Activated naive CD8-positive, alpha-beta T cell treated with anti-CD3 and anti-CD28 coated beads, Interleukin-2, amount 10 ng/mL, durations not matched to agents 7 days and 5 days (primary cell): ENCODE measurements at places on chromosomes 1 and 21.

DNA sequence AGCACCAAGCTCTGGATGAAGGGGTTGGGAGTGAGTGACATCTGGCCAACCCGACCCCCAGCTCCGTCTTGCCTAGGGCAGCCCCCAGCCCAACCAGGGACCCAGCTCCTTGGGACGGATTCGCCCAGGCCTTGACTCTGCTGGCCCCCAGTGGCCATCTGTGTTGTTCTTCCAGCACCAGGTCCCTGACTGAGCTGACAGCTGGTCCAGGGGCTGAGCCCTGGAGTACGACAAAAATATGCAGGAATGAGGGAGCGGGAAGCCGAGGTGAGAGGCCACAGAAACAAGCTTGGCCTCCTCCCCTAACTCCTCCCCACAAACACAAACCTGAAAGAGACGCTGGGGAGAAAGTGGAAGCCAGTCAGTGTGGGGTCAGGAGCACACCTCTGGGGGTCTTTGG lies 55.0 kb upstream of the PAX7 start:
- peak; percentile 61 for DNase-seq

GRCh38 chr1:244370060-244370637 lies 81.6 kb downstream of the ADSS2 start:
- no peak for DNase-seq

DNA sequence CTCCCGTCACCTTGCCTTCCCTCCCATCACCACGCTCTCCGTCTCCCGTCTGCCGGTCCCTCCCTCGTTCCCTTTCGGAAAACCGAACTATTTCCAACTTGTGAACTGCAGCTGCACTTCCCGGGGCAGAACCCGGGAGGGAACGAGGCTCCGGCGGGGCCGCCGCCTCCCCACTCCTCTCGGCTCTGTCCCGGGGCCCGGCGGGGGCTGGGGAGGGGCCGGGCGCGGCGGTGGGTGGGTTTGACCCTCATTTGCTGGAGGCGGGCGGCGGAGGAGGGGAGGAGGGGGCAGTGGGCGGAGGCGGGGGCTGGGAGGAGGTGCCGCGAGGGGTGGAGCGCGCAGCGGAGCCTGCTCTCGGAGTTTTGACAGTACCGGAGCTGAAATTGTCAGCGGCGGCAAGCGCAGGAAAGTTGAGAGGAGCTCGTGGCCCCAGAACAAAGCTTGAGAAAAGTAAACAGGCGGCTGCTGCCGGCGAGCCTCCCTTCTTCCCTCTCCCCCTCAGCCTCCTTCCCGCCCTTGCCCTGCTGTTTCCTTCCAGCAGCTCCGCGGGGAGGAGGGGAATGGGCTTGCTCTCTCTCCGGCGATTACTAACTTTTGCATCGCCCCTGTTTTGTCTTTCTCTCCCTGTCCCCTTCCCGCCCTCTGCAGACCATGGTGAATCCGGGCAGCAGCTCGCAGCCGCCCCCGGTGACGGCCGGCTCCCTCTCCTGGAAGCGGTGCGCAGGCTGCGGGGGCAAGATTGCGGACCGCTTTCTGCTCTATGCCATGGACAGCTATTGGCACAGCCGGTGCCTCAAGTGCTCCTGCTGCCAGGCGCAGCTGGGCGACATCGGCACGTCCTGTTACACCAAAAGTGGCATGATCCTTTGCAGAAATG lies 2.9 kb downstream of the LMO4 start:
- peak; percentile 76 for DNase-seq

DNA sequence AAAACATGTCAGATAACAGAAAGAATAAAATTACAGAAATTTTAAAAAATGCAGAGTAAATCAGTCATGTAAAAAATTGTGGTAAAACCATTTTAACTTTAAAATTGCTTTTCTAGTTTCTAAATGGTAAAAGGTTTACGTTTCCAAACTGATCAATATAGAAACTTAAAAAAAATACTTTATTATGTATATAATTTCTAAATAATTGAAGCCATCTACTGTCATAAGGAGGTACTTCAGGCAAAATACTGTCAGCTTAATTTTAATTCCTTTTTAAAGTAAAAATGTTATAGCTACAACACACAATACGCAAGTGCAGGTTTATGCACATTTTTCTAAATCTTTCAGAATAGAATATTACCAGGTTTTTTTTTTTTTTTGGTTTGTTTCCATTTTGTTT lies 159.9 kb downstream of the HFM1 start:
- no peak for DNase-seq
